Activated CD4-positive, alpha-beta memory T cell treated with anti-CD3 and anti-CD28 coated beads, Interleukin-2, amount 10 ng/mL, durations not matched to agents 7 days and 5 days (primary cell): ENCODE measurements at places on chromosomes 7 and 10. TPM values are rescaled to one million over a fixed set of nuclear protein-coding genes. Genes with fewer than 3 reads are reported as not detected.

Gene SGCE
- 0.93 TPM for total RNA-seq

Gene DEPP1
- total RNA-seq = 1.2 TPM

DNA sequence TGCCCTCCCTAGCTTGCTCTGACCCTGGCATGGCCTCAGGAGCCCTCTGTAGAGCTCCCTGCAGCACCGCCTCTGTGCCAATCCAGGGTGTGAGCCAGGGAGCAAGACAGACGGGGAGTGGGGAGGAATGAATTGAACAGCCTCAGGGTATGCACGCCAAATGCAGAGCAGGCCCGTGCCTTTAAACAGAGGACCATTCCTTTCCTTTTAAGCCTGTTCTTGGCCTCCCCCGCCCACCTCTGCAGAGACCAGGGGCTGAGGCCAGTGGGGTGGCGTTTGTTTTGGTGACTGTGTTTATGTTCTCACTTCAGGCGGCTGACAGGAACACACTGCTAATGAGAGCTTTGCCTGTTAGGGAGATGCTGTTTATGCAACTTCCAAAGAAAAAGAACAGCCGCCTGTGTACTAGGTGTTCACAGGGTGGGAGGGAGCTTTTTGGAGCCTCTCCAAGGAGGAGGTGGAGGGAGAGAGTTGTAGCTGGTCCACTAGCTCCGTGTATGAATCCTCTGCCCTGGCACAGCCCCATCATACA is 528.1 kb upstream of the DPP6 start:
- no peaks in the 10 kb centered on the region for H3K36me3 ChIP-seq
- H3K27ac ChIP-seq = no peak overlapping the region
- H3K4me1 ChIP-seq = no peaks in the 10 kb centered on the region
- H3K27me3 ChIP-seq = no peaks in the 10 kb centered on the region
- H3K4me3 ChIP-seq = no peak overlapping the region

DNA sequence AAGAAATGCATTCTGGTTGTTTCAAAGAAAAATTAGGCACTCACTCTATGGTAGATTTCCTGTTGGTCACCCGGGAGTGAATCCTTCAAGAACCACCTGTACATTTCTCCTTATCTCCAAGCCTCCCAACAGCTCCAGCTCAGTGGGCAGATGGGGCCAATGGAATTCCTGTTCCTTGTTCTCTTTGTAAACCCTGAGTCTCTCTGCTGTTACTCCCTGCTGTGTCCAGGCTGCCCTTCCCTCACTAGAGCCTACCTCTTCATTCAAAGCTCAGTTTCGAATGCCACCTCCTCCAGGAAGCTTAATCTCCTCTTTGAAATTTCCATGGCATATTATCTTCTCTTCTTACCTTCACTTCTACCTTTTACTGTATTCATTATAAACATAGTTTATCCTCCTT is 3.5 kb upstream of the BMPER start:
- no peak overlapping the region for H3K27ac ChIP-seq
- H3K36me3 ChIP-seq = no peaks in the 10 kb centered on the region
- peaks cover 7% of the 10 kb centered on the region for H3K4me1 ChIP-seq
- DNase-seq = no peak
- H3K4me3 ChIP-seq = no peak overlapping the region

DNA sequence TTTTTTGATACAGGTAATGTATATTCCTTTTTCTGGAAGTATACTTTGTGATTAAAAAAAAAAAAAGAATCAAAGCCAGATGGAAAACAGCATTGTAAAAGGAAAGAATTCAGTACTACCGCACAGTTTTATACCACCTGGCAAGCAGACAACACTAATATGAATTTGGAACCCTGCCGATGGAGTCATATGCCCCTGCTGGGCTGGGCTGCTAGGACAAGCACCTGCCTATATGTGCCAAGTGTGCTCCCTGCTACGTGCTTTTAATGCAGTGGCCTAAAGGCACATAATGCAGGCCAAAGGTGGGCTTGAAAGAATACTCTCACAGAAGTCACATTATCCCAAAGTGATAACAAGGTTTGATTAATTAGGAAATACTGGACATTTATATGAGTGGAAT is 29.8 kb upstream of the WAC start:
- DNase-seq = no peak
- no peaks in the 10 kb centered on the region for H3K27me3 ChIP-seq
- no peak overlapping the region for H3K27ac ChIP-seq

GRCh38 chr10:78203915-78204818 is 170.5 kb downstream of the RPS24 start:
- H3K36me3 ChIP-seq = no peaks in the 10 kb centered on the region
- no peak overlapping the region for H3K4me3 ChIP-seq
- peaks cover 1% of the 10 kb centered on the region for H3K4me1 ChIP-seq
- no peaks in the 10 kb centered on the region for H3K27me3 ChIP-seq
